ENCODE measurements at places on chromosomes 5 and 9.
A peak's percentile ranks its signal among the peaks of the same experiment; 100 is the strongest.

GRCh38 chr5:116702776-116703175, 128.2 kb upstream of the SEMA6A start:
- DNase-seq, result no peak

- peak; percentile 91 for DNase-seq
Observed at GRCh38 chr9:121074370-121075250, at the start of gene CNTRL. CNTRL (plus strand) TSS chr9:121074955; CDS start chr9:121088327, 13,372 bp downstream.

DNA sequence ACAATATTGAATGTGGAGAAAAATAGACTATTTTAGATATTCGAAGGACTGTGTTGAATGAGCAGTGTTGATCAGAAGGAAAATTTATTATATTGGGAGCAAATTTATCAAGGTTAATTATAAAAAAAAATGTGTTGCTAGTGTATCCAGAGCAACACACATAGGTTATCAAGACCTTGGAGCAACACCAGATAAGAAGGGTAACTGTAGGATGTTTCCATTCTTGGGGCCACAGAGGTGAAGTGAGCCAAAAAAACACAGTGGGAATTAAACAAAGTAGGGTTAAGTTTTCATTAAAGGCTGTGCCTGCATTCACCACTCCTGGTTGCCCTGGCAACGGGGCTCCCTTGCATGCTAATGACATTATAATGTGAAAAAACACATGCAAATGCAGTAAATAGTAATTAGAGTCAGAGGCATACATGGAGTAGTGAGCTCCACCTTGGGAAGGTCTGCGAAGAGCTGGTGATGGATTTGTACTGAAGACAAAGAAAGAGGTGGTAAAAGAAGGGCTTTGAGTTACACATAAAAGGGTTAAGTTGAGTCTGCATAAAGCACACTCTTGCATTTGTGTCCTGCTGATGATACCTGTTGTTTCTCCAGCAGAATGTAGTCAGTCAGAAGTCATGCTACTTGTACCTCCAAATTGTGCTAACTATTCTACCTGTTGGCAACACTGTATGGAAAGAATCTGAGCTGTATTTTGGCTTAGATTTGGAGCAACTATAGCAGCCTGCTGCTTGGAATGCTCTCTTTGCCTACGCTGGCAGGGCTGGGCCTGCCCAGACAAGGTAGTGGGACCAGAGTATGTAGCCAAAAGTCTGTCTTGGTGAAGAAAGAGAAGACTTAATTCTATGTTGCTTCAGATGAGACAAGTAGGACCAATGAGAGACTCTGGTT, 59.6 kb downstream of the ATG10 start:
- no peak for DNase-seq

DNA sequence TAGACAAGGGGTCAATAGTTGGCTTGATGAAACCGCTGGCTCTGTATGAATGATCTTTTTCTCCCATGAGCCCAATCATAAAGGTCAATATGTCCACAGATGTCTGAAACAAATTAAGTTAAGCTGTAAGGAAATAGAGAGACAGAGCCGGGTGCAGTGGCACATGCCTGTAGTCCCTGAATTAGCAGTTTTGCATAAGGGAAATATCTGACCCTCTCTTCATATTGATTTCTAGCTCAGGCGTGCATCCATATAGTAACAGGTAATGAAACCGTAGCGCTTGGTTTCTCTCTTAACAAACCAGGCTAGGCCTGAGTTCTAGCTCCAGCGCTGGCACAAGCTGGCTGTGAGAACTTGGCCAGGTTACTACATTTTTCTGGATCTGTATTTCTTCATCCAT, 118.1 kb upstream of the ERCC6L2 start:
- DNase-seq, result no peak

DNA sequence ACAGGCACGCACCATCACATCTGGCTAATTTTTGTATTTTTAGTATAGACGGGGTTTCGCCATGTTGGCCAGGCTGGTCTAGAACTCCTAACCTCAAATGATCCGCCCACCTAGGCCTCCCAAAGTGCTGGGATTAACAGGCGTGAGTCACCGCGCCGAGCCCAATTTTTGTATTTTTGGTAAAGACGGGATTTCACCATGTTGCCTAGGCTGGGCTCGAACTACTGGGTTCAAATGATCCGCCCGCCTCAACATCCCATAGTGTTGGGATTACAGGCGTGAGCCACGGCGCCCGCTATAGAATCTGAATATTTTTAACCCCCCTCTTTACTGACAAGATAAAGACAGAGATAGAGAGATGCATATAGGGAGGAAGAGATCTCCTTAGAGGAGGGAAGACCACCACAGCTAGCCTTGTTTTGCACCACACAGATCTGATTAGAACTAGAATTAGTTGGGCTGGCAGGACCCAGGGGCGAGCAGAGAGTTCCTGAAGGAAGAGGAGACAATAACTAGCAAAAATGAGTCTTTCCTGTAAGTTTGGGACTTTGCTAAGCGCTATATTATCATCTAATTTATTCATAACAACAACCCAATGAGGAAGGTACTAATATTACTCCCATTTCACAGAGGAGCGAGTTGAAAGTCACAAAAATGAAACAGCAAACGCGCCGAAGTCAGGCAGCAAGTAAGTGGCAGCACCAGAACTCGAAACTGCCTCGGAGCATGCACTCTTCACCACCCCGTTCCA, 1.5 kb upstream of the ANKHD1 start:
- no peak for DNase-seq

DNA sequence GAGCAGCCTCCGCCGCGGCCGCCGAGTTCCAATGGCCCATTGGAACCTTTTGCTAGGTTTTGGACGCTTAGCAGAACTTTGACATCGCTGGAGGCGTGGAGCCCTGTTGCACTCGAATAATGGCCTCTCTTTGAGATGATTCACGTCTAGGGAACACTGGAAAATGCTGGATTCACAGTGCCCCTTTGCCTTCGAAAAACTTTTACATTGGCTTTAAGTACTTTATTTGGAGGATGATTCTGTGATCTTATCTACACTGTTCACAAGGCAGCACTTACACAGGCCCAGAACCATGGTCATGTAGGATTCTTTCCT, 536 bp upstream of the PPIC start:
- no peak for DNase-seq

- peak; percentile 32 for DNase-seq
Observed at GRCh38 chr5:115180165-115180709, 10.5 kb upstream of the TRIM36 start.

DNA sequence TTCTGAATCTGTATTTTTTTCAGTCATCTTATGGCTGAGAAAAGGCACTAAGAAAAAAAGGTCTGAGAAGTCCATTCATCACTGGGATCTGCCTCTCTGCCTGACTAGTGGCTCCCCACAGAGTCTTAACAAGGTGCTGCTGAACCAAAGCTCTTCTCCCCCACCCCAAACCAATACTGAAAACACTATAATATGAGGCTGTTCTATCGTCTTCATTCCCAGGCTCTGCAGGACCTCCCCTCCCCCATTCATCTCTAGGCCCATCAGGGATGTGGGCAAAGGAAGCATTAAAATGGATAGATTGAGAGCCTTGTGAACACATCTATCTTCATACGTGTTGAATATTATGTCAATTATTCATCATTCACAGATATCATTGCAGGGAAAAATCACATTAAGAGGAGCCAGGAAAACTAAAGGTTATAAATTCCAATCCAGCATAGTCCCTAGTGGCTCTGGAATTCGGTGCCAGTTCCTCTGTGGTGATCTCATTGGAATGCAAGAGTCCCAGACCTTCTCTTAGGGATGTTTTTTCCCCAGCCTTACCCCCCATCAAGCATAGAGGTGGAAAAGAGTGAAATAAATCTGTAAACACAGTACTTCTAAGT, 44.3 kb upstream of the GPR151 start:
- no peak for DNase-seq

DNA sequence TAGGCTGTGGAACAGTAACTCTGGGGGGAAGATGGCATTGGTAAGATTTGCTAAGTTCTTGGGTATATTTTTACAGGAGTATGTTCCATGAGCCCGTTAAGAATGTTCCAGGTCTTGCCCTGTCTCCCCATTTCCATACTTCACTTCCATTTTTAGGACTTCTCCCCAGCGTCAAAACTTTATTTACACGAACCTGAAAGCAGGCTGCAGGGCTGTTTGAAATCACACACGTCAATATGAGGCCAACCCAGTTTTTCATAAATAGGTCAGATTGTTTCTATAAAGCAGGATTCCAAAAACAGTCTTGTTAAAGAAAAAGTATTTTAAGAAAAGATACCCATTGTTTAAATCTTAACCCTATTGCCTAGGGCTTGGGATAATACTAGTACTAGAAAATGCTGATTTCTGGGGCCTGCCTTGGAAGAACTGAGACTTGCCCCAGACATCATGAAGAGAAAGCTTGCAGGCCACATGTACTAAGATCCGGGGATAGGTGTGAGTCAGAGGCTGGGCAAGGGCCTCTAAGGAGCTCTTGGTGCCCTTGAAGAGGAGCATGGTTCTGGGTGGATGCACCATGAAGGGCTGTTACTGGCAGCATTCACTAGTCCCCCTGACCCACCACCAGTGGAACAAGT, 24.2 kb downstream of the TRIO start:
- no peak for DNase-seq

GRCh38 chr5:158589939-158590338, 509.8 kb downstream of the EBF1 start:
- no peak for DNase-seq

DNA sequence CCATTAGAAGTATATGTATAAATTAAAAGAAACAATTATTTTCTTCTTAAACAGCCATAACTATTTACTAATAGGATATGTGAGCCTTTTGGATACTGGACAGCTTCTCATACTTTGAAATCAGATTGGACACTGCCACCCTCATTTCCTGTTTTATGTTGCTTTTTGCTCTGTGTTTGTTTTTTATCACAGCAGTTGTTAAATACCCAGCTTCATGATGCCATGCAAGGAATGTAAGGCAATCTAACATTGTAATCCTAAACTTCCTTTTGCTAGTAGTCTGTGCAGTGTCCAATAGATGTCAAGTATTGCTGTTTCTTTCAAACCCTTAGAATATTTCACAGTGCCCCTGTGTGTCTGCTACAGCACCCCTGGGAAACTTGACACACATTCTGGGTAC, 56.2 kb downstream of the CNTLN start:
- no peak for DNase-seq

DNA sequence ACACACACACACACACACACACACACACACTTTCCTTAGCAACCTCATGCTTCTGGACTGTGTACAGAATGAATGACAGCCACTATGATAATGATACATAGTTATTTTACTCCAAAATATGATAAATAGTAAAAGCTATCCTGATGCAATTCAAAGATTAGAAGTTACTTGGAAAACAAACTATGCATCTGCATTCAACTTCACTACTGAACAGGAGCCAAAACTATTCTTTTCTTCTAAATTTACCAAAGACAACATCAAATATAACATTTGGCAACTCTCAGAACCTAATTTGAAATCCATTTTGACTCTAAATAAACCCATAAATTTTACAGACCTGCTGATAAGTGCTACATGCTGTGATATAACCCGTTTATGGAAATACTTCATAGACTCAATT, 33.3 kb downstream of the GLIS3 start:
- DNase-seq, result no peak

- DNase-seq, result no peak
Observed at GRCh38 chr5:111251921-111252320, 27.7 kb downstream of the CAMK4 start.

- DNase-seq, result no peak
Observed at GRCh38 chr5:34016222-34016621, 8.4 kb upstream of the AMACR start.

DNA sequence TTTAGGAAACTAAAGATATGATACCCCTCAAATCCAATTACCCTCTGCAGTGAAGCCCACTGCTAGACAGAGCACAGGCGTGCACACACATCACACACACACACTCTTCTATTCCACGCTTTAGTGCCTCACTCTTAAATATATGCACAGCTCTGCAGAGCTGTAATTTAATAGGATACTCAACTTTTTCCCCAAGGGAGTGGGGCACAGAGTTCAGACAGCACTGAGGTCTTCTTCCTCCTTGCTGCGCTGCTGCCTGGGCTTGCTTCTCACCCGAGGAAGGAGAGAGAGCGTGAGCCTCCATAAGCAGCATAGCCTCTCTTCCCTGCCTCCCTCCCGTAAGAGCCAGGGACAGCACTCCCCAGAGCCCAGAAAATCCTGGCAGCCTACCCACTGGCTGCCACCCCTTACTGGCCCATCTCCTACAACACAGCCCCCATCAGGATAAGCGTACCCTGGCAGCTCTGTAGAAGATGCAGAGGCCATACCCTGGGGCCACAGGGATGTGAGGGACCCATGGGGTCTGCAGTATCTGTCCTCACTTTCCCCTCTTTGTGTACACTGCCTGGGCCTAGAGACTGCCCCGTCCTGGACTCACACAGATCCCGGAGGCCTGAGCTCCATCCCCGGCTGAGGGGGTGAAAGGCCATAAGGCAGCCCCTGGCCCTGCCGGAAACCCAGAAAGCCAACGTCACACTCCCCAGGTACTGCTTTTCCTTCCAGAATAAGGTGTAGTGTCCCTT, 102.1 kb downstream of the C5orf15 start:
- no peak for DNase-seq

DNA sequence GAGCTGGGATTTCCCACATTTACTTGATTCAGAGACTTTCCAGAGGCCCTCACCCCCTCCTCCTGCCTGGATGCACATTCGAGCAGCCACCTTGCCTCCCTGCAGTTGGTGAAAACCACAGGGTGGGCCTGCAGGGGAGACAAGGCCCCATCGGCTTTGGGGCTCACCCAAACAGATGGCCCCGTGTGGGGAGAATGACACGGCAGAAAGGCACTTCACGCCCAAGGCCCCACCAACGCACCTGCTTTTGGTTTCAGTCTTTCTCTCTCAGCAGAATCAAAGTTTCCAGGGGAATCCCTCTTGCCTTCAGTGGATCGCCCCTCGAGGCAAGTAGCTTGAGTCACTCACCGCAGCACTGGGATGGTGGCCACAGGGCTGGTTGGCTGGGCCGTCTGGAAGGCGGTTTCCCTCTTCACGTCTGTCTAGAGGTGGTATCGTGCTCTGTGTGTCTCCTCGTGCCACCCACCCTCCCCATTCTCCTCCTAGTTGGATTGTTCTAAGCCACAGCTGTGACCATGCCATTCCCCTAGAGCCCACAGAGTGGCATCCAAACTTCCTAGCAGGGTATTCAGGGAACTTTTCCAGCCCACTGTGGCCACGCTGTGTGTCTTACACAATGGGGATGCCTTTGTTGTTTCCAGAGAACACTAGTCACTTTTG, 31.8 kb downstream of the SEC61B start:
- peak; percentile 20 for DNase-seq

- peak; percentile 39 for DNase-seq
Observed at GRCh38 chr9:5575000-5575399, 53.9 kb upstream of the RIC1 start.

DNA sequence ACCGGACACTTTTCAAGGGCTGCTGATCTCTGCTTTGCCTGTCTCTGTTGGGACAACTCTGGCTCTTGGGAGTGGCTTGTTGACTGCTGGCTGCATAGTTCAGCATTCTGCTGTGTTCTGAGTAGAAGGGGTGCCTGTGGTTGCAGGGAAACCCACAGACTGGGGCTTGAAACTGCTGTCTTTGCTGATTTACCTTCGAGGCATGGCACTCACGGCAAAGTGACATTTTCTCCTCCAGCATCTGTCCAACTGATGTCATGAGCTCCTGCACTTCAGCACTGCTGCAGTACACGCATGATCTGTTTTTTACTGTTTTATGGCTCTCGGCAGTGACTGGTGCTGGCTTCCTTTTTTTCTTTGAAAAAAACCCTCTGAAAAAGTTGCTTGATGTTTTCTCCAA, 69.2 kb downstream of the SPATA31D1 start:
- no peak for DNase-seq
